ENCODE measurements at places on chromosomes 11 and 22. TPM values are rescaled to one million over a fixed set of nuclear protein-coding genes. Genes with fewer than 3 reads are reported as not detected.
A peak's percentile ranks its signal among the peaks of the same experiment; 100 is the strongest.

Gene ANO5
- total RNA-seq: not detected

Gene APOA5
- not detected for total RNA-seq

Gene OR5B21
- total RNA-seq: not detected

Gene OR8H2
- not detected for total RNA-seq

Gene FJX1
- 31.7 TPM for total RNA-seq

Gene OR10A2
- total RNA-seq: not detected

Gene ASPHD2
- total RNA-seq: 0.87 TPM

Gene BLID
- total RNA-seq: not detected

DNA sequence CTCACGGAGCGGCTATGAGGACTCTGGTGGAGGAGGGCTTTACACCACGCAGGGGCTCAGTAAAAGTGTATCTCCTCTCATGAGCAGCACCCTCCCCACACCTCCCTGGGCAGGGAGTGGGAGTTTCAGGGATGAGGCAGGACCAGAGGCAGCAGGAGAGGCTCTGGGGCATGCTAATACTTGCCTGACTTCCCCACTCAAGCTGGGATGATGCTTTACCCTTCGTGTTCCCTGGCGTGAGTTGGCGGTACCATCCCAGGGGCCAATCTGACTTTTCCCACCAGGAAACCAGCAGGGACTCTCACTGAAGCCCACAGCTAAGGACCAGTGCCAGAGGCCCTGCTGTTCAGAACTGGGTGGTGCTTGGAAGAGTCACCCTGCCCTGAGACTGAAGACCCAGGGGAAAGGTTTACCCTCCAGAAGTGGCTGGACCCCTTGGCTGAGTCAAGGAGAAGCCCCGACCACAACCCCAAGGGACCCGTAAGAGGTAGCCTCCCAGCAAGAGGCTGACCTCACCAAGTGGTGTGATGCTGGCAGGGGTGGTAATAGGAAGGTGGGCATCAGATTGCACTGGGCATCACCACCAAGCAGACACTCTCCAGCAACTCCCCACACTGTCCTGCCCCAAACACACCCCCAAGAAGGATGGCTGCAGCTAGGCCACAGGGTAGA is 65.6 kb downstream of the THAP12 start:
- DNase-seq: no peak
- no peaks in the 10 kb centered on the region for H3K4me1 ChIP-seq
- H3K4me3 ChIP-seq: no peak overlapping the region
- no peak overlapping the region for H3K27ac ChIP-seq

GRCh38 chr11:118132385-118133151 is 20.1 kb downstream of the SCN4B start:
- no peaks in the 10 kb centered on the region for H3K4me1 ChIP-seq
- H3K27ac ChIP-seq: no peak overlapping the region
- H3K36me3 ChIP-seq: no peaks in the 10 kb centered on the region
- H3K27me3 ChIP-seq: no peaks in the 10 kb centered on the region
- no peak for DNase-seq

- no peak overlapping the region for H3K4me3 ChIP-seq
- H3K27ac ChIP-seq: no peak overlapping the region
- no peaks in the 10 kb centered on the region for H3K27me3 ChIP-seq
- no peak for DNase-seq
These were observed 6.2 kb upstream of the PLXNB2 start for GRCh38 chr22:50313600-50313999.

- no peaks in the 10 kb centered on the region for H3K27me3 ChIP-seq
- H3K4me1 ChIP-seq: peaks cover 24% of the 10 kb centered on the region
- no peaks in the 10 kb centered on the region for H3K36me3 ChIP-seq
These were observed 5.1 kb upstream of the PPP6R3 start for GRCh38 chr11:68455485-68455884.

DNA sequence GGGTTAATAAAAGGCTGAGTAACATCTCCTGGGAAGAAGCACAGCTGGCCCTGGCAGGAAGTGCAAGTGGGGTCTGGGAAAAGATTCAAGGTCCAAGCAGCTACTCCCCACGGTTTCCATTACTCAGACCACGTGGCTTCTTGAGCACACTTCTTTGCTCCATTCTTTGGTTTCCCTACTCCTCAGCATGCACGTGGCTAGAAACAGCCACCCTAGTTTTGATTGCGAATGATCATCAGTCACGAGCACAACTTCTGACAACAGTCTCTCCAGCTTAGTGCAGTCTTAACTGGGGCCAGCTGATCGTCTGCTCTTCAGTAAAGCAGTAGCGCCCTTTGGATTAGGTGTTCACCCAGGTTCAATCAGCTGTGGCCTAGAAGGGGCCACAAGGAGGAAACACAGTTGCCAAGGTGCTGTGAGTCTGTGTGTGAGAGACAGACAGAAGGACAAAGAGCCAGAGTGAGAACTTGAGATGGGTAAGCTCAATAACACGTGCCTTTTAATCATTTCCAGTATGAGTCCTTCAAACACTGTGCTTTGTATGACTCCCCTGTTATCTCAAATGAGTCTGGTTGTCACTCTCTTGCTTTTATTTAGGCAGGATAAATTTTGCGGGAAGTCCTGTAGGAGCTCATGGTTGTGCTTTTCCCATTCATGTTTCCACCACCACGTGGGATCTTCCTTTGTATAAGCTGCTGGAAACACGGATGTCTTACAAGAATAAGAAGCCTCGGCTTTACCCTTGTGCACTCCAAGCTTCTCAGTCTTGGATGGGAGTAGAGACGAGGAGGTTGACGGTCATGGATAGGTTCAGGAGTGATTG is 901 bp upstream of the PARVA start:
- peak overlapping the region; percentile 100 for H3K27ac ChIP-seq
- H3K4me1 ChIP-seq: peaks cover 24% of the 10 kb centered on the region
- no peaks in the 10 kb centered on the region for H3K27me3 ChIP-seq
- DNase-seq: peak; percentile 13
- peaks cover 29% of the 10 kb centered on the region for H3K36me3 ChIP-seq

- H3K4me3 ChIP-seq: no peak overlapping the region
- no peak overlapping the region for H3K27ac ChIP-seq
- H3K4me1 ChIP-seq: no peaks in the 10 kb centered on the region
- peaks cover 67% of the 10 kb centered on the region for H3K36me3 ChIP-seq
These were observed 27.9 kb downstream of the TCP11L1 start for GRCh38 chr11:33067294-33067693.

- H3K27ac ChIP-seq: no peak overlapping the region
- H3K4me1 ChIP-seq: peaks cover 17% of the 10 kb centered on the region
- no peaks in the 10 kb centered on the region for H3K27me3 ChIP-seq
- DNase-seq: no peak
These were observed 39.9 kb downstream of the BMAL1 start for GRCh38 chr11:13317293-13318080.

DNA sequence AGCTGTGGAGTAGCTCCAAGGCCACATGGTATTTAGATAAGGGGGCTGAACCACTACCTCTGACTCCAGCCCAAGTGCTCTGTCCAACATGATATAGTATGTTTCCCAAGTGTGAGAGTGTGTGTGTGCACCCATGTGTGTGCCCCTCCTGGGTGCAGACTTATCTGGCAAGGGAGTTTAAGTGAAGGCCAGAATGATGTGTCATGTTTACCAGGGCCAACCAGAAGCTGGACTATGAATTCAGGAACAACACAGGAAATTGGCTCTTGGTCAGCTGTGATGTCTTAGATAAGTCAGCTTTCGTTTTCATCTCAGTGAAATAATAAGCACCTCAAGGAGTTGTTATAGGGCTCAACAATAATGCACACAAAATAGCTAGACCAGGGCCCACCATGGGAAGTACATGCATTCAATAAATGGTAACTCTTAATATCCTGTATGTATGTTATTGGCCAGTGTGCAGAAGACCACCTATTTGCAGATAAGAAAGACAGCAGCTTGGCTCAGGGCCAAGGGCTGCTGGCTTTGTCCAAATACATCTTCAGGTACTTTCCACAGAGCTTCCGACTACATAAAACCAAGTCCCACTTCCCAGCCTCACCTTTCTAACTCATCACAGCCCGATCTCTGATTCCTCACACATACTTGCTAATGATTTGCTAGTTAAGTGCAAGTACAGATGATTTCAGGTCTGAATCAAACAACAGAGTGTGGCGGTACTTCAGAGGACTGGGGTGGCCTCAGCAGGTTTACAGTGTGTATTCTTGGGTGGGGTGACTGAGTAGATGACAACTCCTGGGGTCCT is 120.9 kb downstream of the ME3 start:
- H3K27me3 ChIP-seq: no peaks in the 10 kb centered on the region
- no peaks in the 10 kb centered on the region for H3K36me3 ChIP-seq
- DNase-seq: peak; percentile 50

DNA sequence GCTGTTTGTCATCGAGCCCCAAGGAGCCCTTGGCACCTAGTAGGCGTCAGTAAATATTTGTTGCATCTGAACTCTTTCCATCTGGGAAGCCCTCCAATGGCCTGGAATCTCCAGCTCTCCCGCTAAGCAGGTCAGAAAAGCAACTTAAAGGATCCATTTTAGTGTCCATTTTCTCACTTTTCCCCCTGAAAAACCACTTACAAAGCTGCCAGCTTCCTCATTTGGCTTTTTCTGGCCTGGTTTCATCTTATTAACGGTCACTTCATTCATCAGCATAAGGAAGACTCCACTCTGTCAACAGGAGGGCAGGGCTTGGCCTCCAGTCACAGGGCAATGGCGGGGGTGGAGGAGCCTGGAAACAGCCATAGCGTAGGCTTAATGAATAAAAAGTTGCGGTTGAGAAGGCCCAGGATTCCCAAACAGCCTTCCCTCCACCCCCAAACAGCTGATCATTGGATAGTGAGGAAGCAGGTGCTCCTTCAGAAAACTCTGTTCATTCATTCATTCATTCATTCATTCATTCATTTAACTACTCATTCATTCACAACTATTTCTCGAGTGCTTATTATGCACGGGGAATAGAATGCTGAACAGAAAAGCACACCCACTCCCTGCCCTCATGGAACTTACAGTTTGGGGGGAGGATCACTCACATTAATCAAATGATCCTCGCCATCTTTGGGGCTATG is 104.5 kb upstream of the RCN1 start:
- no peaks in the 10 kb centered on the region for H3K36me3 ChIP-seq
- no peaks in the 10 kb centered on the region for H3K4me1 ChIP-seq
- no peak overlapping the region for H3K27ac ChIP-seq
- H3K4me3 ChIP-seq: no peak overlapping the region
- peaks cover 27% of the 10 kb centered on the region for H3K27me3 ChIP-seq
- no peak for DNase-seq

DNA sequence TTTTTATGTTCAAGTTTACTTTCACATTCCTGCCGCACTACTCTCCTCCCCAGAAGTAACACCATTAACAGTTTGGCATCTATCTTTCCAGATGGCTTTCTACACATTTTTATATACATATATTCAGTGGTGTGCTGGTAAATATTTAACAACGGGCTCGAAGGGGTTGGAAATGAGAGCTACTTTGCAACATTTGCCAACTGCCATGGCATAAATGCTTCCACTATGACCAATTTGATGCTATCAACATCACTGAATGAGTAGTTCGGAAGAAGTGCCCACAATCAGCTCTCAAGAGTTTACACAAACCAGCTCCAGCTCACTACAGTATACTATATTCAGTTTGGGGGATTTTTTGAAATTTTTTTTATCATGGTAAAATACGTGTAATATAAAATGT is 55.2 kb downstream of the RELT start:
- H3K27me3 ChIP-seq: no peaks in the 10 kb centered on the region
- DNase-seq: no peak
- no peak overlapping the region for H3K4me3 ChIP-seq
- no peaks in the 10 kb centered on the region for H3K36me3 ChIP-seq

DNA sequence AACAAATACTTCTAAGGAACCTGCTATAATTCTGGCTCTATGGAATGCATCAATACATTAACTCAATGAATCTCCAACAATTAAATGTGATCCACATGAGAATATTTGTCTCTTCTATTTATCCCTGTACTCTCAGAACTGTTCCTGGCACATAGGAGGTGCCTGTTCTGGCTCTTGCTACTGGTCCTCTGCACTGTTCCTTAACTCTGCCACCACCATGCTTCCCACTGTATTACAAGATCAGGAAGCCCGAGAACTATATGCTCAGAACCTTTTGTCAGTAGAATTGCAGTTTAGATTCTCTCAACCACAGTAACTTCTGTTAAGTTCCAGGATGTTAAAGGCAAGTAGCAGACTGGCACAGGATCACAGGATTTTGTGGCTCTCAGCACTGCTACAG is 376.3 kb upstream of the CCDC90B start:
- no peak for DNase-seq
- H3K4me1 ChIP-seq: no peaks in the 10 kb centered on the region
- H3K4me3 ChIP-seq: no peak overlapping the region

DNA sequence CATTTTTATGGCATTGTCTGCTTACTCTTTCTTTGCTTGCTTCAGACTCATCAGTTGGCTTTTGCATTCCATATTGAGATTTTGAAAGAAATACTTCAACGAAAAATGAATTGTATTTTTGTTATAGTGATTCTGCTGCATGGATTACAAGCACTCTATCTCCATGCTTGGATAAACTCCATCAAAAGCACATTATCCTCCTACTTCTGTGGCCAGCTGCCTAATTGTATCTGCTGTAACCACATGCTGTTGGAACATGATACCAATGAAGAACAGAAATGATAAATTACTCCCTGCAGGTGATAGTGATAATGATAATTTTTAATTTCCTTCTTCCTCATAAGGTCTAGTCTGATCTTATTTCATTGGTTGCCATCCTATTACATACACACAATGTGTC is 100.8 kb downstream of the PRMT3 start:
- DNase-seq: no peak
- no peaks in the 10 kb centered on the region for H3K27me3 ChIP-seq
- no peaks in the 10 kb centered on the region for H3K4me1 ChIP-seq
- no peak overlapping the region for H3K4me3 ChIP-seq
- H3K27ac ChIP-seq: no peak overlapping the region

GRCh38 chr11:25615841-25616240 is 716.1 kb upstream of the ANO3 start:
- DNase-seq: no peak
- no peak overlapping the region for H3K27ac ChIP-seq
- H3K4me3 ChIP-seq: no peak overlapping the region
- H3K4me1 ChIP-seq: no peaks in the 10 kb centered on the region
- no peaks in the 10 kb centered on the region for H3K27me3 ChIP-seq

- H3K4me3 ChIP-seq: no peak overlapping the region
- H3K27ac ChIP-seq: no peak overlapping the region
- no peaks in the 10 kb centered on the region for H3K4me1 ChIP-seq
- no peaks in the 10 kb centered on the region for H3K27me3 ChIP-seq
- no peak for DNase-seq
- H3K36me3 ChIP-seq: no peaks in the 10 kb centered on the region
These were observed 109.4 kb downstream of the LDLRAD3 start for GRCh38 chr11:36053281-36053680.

Data from SJSA1 (cell line).